KBM-7 (cell line): ENCODE measurements at places on chromosomes 3 and 15.
A peak's percentile ranks its signal among the peaks of the same experiment; 100 is the strongest.

DNA sequence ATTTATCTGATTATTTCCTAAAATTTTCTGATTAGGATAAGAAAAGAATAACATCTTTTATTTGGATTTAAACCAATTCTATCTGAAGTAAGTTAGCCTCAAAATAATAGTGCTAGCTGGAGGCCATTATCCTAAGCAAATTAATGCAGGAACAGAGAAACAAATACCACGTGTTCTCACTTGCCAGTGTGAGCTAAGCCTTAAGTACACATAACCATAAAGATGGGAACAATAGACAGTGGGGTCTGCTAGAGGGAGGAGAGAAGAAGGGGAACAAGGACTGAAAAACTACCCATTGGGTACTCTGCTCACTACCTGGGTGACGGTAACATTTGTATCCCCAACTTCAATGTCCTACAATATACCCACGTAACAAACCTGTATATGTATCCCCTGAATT lies 31.3 kb upstream of the LYSMD4 start:
- no peak for DNase-seq

DNA sequence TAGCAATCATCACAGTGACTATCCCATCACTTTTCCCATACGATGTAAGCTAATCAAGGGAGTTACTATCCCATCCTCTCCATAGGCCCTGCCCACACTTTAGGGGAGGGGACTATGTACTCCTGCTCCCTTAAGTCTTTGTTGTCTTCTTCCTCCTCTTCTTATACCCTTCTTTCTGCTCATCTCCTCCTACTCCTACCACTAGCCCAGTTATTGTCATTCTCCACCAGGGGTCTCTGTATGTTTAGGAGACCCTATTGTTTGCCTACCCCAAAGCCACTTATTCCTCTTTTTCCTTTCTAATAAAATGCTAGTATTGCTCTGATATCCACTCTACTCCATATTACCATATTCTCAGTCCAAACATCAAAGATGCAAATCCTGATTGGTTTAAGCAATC lies 27.8 kb downstream of the STAC start:
- peak; percentile 6 for DNase-seq

DNA sequence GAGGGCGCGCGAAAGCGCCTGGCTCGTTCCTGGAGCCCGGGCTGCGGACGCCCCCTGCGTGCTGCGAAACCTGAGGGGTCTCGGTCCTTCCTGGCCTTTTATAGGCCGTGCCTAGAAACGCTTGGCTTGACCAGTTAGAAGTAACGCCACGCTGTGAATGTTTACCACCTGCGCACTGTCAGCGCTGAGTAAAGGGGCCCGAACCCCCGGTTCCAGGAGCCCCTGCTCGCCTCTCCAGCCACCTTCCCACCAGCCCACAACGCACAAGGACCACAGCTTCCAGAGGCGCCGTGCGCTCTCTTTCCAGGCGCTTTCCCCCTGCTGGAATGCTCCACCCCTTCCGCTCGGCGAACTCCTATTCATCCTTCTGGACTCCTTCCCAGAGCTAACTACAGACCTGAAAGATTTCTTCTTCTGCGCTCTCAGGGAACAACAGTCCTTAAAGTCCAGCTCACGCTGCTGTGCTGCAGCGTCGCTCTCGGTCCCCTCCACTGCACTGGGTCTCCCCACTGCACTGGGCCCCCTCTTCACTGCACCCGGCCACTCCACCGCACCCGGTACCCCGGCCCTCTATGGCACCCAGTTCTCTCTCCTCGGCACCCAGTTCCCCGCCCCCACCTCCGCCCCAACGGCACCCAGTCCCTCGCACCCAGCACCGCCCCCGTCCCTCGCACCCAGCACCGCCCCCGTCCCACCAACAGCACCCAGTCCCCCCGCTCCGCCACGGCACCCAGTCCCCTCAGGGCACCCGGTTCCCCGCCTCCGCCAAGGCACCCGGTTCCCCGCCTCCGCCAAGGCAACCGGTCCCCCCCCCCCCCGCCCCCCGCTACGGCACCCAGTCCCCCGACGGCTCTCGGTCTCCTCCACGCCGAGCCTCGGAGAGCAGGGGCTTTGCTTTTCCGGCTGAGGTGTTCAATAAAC lies 69.8 kb downstream of the SQOR start:
- DNase-seq = no peak

DNA sequence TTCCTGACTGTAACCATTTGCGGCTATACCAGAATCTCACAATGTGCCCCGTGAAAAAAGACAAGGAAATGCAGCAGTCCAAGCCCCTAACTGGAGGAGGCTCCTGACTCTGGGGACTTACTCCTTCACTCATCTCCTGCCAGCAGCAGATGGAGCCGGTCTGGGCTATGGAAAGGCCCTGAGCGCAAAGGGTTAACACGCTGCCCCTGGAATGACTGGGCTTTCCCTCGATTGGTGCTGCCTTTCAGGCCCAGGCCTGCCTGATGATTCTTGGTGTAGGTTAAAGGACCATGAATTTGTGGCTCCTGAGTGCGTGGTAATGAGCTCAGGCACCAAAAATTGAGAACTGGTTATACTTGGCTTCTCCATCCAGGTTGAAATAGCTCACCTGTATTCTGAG lies 42.3 kb upstream of the GALNT15 start:
- no peak for DNase-seq

DNA sequence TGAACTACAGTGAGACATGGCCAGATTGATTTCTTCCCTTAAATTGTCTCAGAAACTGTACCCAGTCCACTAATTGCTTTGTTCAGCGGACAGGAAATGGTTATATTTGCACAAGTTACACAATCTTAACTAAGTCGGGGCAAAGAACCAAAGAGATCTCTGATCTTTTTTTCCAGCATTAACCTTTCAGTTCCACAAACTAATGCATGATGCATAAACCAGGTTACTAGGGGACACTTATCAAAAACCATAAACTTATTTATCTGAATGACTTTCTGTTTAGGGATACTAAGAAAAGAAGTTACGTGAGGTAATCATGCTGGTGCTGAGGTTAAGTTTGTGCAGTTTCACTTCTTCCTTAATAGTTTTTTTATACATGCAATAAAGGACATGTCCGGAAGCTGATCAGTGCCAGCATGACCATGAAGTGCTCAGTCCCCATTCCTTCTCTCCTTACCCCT lies 22.4 kb downstream of the FNDC3B start:
- DNase-seq = peak; percentile 68

DNA sequence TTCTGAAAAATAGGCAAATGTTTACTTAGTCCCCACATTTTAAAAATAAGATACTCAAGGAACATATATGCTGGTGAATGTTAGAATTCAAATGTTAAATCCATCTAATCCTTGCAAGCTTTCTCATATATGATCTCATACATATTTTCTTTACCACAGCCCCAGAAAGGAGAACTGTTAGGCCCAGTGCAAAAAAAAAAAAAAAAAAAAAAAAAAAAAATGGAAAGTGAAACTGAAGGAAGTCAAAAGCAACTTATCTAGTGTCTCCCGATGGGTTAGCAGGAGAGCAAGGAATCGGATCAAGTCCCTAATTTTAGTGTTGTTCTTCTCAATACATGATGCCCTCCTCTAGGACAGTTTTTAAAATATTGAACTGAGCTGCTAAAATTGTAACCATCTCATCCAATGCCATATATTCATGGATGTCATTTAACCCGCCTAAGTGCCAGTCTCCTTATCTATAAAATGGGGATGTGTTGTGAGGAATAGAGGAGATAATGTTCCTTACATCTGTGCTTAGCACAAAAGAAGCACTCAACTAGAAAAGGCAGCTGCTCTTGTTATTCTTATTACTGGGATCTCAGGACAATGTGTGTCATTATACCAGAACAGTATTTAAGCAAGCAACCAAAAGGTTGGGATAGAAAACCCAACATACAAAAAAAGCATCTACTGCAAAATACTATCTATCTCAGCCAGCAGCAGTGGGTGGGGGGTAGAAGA lies 279.7 kb downstream of the MAGI1 start:
- peak; percentile 11 for DNase-seq
